ENCODE measurements at places on chromosomes 3 and 15.

DNA sequence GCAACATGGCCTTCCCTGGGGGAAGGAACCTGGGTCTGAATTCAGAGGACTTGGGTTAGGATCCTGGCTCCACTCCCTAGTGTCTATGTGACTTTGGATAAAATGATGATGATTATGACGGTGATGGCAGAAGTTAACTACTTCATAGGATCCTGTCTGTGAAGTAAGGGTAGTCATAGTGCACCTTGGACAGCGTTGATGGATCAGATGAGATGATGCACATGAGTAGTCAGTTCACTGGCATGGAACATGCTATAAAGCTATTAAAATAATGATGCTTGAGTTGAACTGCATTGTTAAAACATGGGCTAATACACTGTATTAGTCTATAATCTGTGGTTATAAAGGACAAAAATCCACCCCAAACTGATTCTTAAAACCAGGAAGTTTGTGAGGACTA, 62.0 kb downstream of the EEFSEC start:
- DNase-seq = no peak

GRCh38 chr3:134222835-134223234, 27.8 kb downstream of the RYK start:
- DNase-seq = no peak

DNA sequence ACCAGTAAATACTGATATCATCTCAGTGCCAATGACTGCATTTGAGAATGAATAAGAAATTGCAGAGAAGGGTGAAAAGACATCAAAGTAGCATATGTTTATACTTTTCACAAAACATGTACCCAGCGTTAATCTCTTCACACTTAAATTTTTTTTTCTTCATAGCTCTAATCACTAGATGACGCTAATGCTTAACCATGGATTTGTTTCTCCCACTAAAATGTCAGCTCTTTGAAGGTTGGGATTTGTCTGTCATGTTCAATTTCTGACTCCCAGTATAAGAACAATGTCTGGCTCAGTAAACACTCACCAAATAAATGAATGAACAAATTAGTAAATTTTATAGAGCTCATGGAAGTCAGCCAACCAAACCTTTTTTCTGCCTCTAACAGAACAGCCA, 78.3 kb upstream of the LMCD1 start:
- DNase-seq = no peak

GRCh38 chr3:9035473-9035872, 72.2 kb upstream of the RAD18 start:
- no peak for DNase-seq

DNA sequence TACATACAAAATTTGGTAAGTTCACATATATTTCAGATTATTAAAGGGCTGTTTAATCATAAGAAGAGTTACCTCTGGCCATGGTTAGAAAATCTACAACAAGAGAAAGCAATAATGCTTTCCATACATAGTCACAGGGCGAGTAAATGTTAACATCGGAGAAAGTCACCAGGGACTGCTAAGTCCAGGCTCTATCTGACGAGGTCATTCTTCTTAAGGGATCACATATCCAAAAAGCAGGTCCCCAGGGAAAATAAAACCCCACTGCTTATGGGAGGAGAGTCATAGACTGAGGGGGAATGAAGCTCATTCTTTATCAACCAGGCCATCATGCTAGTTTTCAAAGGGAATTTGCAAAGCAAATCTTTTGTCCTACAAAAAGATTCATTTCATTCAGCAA, 3.1 kb downstream of the PCYT1A start:
- DNase-seq = no peak

- DNase-seq = no peak
Measured at GRCh38 chr15:90336705-90337141, 15.4 kb upstream of the ZNF774 start.

DNA sequence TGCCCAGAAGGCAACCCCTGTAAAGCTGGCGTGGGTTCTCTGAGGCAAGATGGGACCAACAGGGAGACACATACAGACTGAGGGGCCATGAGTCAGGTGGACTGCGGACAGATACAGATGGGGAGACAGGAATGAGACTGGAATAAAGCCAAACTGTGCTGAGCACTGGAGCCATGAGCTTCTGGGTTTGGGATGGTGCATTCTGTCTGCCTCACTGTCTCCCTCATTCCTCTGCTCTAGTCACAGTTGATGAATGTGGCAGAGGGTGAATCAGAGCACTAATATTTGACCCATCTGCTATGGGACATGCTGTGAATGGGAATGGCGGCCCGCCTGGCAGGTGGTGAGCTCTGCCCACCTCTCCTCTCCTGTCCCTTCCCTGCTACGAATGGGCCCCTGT, 262.9 kb downstream of the EPHB1 start:
- no peak for DNase-seq
